ENCODE measurements at places on chromosomes 6 and 20.

GRCh38 chr6:169388395-169389166 is 134.9 kb upstream of the THBS2 start:
- no peak for DNase-seq

- DNase-seq: no peak
Observed at GRCh38 chr20:49478266-49478665, 4.2 kb downstream of the KCNB1 start.

GRCh38 chr6:142841915-142842314 is 103.1 kb downstream of the HIVEP2 start:
- no peak for DNase-seq

GRCh38 chr6:44020664-44021425 is 106.4 kb downstream of the MRPL14 start:
- DNase-seq: no peak

GRCh38 chr6:161882196-161882765 is 608.4 kb upstream of the AGPAT4 start:
- DNase-seq: no peak

GRCh38 chr20:63434599-63435378 is 37.7 kb downstream of the KCNQ2 start:
- no peak for DNase-seq

DNA sequence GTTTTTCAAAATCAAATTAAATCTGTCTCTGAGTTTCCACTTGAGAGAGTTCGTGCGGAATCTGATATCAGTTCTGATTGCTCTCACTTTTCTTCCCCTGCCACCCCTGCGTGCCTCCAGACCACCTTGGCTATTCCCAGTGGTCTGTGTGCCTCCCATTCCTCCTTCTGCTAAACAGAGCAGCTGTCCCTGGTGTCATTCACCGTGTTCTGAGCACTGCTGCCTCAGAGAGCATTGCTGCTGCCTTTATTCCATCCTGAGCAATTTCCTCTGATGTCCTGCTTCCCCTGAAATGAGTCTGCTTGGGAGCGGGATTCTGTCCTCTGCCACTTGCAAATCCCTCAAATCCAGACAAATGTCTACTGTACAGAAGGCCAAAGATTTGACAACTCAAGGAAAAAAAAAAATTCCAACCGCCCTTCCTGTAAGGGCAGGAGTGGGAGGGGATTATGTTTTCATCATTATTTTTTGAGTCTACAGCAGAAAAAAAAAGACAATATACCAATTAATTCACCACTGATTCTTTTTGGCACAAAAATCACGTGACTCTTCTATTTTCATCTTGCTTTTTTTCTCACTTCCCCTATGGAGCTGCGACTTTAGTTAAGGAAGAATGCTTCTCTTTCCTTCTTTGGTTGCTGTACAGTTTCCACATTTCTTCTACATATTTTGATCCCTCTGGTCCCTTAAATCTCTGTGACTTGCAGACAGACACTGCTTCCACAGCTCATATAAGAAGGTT is 833.0 kb downstream of the EPHA7 start:
- no peak for DNase-seq

GRCh38 chr6:137426007-137426689 is 68.0 kb downstream of the OLIG3 start:
- DNase-seq: no peak
